ENCODE measurements at places on chromosomes 4 and X.

GRCh38 chr4:167811958-167812357 lies 280.4 kb upstream of the ANXA10 start:
- no peak overlapping the region for H3K4me3 ChIP-seq
- no peak for DNase-seq
- no peaks in the 10 kb centered on the region for H3K27me3 ChIP-seq
- H3K4me1 ChIP-seq, result no peaks in the 10 kb centered on the region
- H3K36me3 ChIP-seq, result no peaks in the 10 kb centered on the region
- H3K27ac ChIP-seq, result no peak overlapping the region

- H3K4me3 ChIP-seq, result no peak overlapping the region
- no peak overlapping the region for H3K27ac ChIP-seq
These were observed 178.4 kb downstream of the ATOH1 start for GRCh38 chr4:94006932-94007331.

GRCh38 chr4:85369703-85370380 lies 105.1 kb upstream of the ARHGAP24 start:
- no peak overlapping the region for H3K4me3 ChIP-seq
- H3K4me1 ChIP-seq, result no peaks in the 10 kb centered on the region
- no peaks in the 10 kb centered on the region for H3K36me3 ChIP-seq
- no peaks in the 10 kb centered on the region for H3K27me3 ChIP-seq

DNA sequence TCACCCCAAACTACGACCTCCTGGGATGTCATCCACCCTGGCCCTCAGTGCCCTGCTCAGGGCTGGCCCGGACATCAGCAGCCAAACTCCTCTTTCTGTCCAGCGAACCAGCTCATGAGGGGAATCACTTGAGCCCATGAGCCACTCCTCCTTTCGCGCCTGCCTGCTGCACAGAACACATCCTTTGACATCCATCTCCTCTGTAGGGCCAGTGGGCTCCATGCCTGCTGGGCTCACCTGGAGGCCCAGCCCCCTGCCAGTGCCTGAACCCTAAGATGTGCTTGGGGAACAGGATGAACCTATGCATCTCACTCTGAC lies 43.5 kb downstream of the ABLIM2 start:
- no peaks in the 10 kb centered on the region for H3K36me3 ChIP-seq
- no peak overlapping the region for H3K4me3 ChIP-seq
- no peaks in the 10 kb centered on the region for H3K4me1 ChIP-seq
- DNase-seq, result no peak
- H3K27ac ChIP-seq, result no peak overlapping the region

DNA sequence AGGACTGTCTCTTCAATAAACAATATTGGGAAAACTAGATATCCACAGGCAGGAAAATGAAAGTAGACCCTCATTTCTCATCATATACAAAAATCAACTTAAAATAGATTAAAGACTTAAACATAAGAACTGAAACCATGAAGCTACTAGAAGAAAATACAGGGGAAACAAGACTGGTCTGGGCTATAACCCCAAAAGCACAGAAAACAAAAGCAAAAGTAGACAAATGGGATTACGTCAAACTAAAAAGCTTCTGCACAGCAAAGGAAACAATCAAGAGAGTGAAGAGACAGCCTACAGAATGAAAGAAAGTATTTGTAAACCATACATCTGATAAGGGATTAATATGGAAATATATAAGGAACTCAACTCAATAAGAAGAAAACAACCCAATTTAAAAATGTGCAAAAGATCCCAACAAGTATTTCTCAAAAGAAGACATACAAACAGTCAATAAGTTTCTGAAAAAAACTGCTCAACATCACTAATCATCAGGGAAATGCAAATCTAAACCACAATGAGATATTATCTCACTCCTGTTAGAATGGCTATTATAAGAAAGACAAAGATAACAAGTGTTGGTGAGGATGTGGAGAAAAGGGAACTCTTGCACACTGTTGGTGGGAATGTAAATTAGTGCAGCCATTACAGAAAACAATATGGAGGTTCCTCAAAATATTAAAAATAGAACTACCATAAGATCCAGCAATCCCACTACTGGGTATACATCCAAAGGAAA lies 325.3 kb upstream of the RASGEF1B start:
- no peaks in the 10 kb centered on the region for H3K4me1 ChIP-seq
- no peaks in the 10 kb centered on the region for H3K27me3 ChIP-seq
- no peak overlapping the region for H3K4me3 ChIP-seq
- H3K27ac ChIP-seq, result no peak overlapping the region
- no peak for DNase-seq

GRCh38 chrX:139889760-139890159 lies 43.1 kb downstream of the ATP11C start:
- H3K36me3 ChIP-seq, result no peaks in the 10 kb centered on the region
- DNase-seq, result no peak
- H3K27me3 ChIP-seq, result no peaks in the 10 kb centered on the region
- no peak overlapping the region for H3K4me3 ChIP-seq

DNA sequence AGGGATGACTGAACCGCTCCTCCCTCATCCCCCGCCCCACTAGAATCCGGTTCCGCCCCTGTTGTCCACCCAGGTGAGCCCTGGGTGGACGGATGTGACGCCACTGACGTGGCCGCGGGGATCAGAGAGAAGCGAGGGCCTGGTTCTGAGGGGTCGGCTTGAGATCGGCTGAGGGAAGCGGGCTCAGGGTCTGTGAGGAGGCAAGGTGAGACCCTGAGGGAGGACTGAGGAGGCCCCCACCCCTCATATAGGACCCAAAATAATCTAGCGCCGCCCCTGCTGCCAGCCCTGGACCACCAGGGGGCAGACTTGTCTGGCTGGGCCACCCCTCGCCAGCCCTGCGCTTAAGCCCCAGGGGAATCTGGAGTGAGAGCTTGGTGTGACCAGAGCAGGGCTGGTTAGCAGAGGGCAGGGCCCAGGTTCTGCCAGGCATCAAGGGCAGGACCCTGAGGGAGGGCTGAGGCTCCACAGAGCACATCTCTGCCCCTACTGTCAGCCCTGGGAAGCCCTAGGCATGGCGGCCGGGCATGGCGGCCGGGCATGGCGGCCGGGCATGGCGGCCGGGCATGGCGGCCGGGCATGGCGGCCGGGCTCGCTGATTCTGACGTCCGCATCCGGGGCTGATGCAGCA lies at the start of gene MAGEA8:
Gene MAGEA8, plus strand, starts transcription at position 103 of the 631 bp plus-strand sequence. CDS start 3,090 bp downstream, outside the sequence.
- no peaks in the 10 kb centered on the region for H3K36me3 ChIP-seq
- no peak within 1 kb of the TSS for H3K27ac ChIP-seq
- H3K4me3 ChIP-seq, result no peak within 1 kb of the TSS
- no peak for DNase-seq
- H3K27me3 ChIP-seq, result no peaks in the 10 kb centered on the region

Measured in tibial nerve (tissue), 4 donors.